Activated T-helper 1 cell treated with anti-CD3 and anti-CD28 coated beads, Interleukin-12 subunit alpha, Interleukin-12 subunit beta, Interleukin-2, Interleukin-4 antibody, amounts not matched to agents 30 ng/mL and 10 ng/mL and 1 ng/mL, durations not matched to agents 14 hours and 24 hours and 36 hours (primary cell): ENCODE measurements at places on chromosomes 11 and 22.

- H3K27me3 ChIP-seq: no peaks in the 10 kb centered on the region
- no peak overlapping the region for H3K27ac ChIP-seq
- no peak for DNase-seq
- peaks cover 33% of the 10 kb centered on the region for H3K4me1 ChIP-seq
- peaks cover 40% of the 10 kb centered on the region for H3K36me3 ChIP-seq
- no peak overlapping the region for H3K4me3 ChIP-seq
These were observed 42.9 kb upstream of the GAB2 start for GRCh38 chr11:78460471-78460870.

GRCh38 chr11:71336996-71337754, 84.8 kb upstream of the SHANK2 start:
- H3K36me3 ChIP-seq: no peaks in the 10 kb centered on the region
- no peaks in the 10 kb centered on the region for H3K4me1 ChIP-seq
- no peak overlapping the region for H3K4me3 ChIP-seq
- H3K27ac ChIP-seq: no peak overlapping the region
- peaks cover 3% of the 10 kb centered on the region for H3K27me3 ChIP-seq

DNA sequence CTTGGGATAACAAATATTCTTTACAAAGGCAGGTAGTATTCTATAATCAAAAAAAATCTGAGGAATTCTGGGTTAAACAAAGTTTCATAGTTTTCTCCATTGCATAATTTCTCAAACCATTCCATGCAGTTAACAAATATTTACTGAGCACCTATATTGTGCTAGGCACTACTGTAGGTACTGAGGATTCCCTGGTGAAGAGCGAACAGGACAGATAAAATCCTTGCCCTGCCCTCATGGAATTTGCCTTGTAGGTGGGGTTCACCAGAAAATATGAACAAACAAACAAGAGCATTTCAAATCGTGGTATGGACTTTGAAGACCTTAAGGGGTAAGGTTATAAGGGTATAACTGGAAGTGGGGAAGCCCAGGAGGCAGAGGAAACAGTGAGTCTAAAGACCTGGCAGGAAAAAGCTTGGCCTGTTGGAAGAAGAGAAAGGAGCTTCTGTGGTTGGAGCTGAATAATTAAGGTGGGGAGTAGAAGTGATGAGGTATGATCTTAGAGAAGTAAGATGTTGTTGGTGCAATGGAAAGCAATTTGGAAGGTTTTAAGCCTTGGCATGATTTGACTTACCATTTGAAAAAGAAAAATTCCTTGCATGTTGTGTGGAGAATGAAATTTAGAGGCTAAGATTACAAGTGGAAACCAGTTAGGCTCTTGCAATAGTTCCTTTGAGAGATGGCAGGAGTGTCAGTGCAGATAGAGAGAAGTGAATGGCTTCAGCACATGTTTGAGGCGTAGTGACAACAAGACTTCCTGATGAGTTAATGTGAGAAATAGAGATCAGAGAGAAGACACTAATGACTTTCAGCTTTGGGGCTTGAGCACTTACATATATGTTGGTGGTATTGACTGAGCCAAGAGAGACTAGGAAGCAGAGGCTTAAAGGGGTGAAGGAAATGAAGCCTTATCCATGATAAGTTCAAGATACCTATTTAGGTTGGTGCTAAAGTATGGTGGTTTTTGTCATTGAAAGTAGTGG, 55.7 kb upstream of the PICALM start:
- peak overlapping the region; percentile 3 for H3K4me3 ChIP-seq
- H3K36me3 ChIP-seq: peaks cover 2% of the 10 kb centered on the region
- peak overlapping the region; percentile 83 for H3K27ac ChIP-seq
- DNase-seq: no peak
- no peaks in the 10 kb centered on the region for H3K27me3 ChIP-seq
- peaks cover 26% of the 10 kb centered on the region for H3K4me1 ChIP-seq

DNA sequence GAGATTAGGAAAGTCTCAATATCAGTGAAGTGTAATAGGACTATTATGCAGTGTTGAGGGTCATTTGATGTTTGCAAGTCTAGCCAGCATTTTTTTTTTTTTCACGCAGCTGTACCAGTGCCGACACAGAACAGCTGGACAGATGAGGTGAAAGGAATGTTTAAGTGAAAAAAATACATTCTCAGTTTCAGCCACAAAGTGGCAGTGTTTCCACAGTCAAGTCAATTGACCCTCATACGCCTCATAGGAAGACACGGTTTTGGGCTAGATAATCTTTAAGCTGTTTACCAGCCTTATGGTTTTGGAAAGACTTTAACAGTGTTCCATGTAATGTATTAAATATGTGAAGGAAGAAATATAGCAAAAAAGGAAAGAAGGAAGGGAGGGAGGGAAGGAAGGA, 349.9 kb upstream of the ANO3 start:
- no peaks in the 10 kb centered on the region for H3K4me1 ChIP-seq
- H3K4me3 ChIP-seq: no peak overlapping the region
- no peaks in the 10 kb centered on the region for H3K27me3 ChIP-seq
- no peaks in the 10 kb centered on the region for H3K36me3 ChIP-seq
- no peak for DNase-seq

- peaks cover 14% of the 10 kb centered on the region for H3K27me3 ChIP-seq
- no peak overlapping the region for H3K27ac ChIP-seq
- peaks cover 14% of the 10 kb centered on the region for H3K4me1 ChIP-seq
- no peaks in the 10 kb centered on the region for H3K36me3 ChIP-seq
These were observed 8.6 kb downstream of the PHLDB1 start for GRCh38 chr11:118615976-118616371.

DNA sequence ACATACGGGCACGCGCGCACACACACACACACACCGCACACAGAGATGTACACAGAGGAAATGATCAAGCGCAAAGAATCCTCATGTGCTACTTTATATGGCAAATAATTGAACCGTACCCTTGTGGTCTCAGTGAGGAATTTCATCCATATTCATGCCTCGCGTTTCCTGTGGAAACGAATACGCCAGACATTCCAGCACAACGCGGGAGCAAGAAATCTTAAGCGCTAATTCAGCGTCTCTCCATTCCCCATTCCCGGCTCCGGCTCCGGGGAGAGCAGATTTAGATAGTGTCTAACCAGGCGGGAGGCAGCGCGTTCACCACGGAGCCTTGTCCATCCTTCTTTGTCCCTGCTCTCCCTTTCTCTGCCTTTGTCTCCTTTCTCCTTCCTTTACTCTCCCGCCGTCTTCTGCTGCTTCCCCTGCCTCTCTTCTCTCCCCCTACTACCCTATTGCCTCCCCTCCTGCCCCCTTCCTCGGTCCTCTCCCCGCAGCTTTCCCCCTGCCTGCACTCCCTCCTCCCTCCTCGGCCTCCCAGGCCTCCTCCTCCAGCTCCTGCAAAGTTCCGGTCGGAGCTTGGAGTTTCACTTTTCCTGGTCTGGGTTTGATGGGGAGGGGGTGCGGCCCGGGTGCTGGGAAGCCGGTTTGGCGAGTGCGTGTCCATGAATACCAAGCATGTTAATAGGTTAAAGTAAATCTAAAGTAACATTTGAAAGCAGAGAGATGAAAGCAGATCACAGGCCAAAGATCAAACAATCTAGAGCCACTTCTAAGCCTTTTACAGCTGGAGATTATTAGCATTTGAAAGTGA, 579.3 kb downstream of the BUD13 start:
- H3K27ac ChIP-seq: no peak overlapping the region
- H3K27me3 ChIP-seq: peaks cover 21% of the 10 kb centered on the region
- no peaks in the 10 kb centered on the region for H3K4me1 ChIP-seq
- H3K4me3 ChIP-seq: no peak overlapping the region
- DNase-seq: no peak

GRCh38 chr11:95266751-95267374, 35.9 kb upstream of the SESN3 start:
- no peaks in the 10 kb centered on the region for H3K27me3 ChIP-seq
- no peak for DNase-seq
- peaks cover 13% of the 10 kb centered on the region for H3K4me1 ChIP-seq
- H3K36me3 ChIP-seq: no peaks in the 10 kb centered on the region
- H3K4me3 ChIP-seq: no peak overlapping the region

DNA sequence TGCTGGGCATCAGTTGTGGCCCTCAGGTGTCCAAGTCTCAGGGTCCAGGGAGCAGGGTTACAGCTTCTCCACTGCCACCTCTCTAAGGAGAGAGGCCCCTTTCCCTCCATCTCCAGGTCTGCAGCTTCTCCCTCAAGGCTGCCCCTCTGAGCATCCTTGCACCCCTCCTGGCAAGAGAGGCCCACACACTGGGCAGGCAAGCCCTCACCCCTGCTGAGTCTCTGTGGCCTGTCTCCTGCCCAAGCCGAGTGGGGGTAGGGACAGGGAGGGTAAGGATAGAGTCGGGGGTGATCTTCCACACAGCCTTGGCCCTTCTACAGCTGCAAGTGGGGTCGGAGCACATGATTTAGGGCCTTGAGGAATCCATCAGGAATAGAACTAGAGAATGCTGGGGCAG, 76.6 kb downstream of the ST3GAL4 start:
- no peaks in the 10 kb centered on the region for H3K27me3 ChIP-seq
- no peak overlapping the region for H3K27ac ChIP-seq
- H3K36me3 ChIP-seq: no peaks in the 10 kb centered on the region
- H3K4me1 ChIP-seq: no peaks in the 10 kb centered on the region
- no peak for DNase-seq
